ENCODE measurements at places on chromosomes 12 and 14.

DNA sequence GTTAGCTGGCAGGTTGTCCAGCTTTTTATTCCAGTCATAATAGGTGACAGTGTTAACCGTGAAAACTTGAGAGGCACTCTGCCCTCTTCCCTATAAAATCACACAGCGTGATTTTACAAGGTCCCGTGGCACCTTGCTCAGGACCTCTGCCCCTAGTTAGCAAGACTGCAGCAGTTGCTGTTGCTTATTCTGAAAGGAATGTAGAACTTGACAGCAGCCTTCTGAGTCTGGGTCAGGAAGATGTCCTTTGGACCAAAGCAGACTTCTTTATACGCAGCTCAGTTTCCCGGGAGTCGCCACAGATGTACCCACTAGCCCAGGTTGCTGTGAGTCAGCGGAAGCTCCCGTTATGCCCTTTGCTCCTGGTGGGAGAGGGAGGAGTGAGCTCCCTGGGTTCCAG lies 13.2 kb downstream of the PRKAB1 start:
- H3K36me3 ChIP-seq, result peaks cover 36% of the 10 kb centered on the region
- no peak overlapping the region for H3K4me3 ChIP-seq
- H3K27ac ChIP-seq, result no peak overlapping the region
- no peak for DNase-seq
- H3K27me3 ChIP-seq, result no peaks in the 10 kb centered on the region

DNA sequence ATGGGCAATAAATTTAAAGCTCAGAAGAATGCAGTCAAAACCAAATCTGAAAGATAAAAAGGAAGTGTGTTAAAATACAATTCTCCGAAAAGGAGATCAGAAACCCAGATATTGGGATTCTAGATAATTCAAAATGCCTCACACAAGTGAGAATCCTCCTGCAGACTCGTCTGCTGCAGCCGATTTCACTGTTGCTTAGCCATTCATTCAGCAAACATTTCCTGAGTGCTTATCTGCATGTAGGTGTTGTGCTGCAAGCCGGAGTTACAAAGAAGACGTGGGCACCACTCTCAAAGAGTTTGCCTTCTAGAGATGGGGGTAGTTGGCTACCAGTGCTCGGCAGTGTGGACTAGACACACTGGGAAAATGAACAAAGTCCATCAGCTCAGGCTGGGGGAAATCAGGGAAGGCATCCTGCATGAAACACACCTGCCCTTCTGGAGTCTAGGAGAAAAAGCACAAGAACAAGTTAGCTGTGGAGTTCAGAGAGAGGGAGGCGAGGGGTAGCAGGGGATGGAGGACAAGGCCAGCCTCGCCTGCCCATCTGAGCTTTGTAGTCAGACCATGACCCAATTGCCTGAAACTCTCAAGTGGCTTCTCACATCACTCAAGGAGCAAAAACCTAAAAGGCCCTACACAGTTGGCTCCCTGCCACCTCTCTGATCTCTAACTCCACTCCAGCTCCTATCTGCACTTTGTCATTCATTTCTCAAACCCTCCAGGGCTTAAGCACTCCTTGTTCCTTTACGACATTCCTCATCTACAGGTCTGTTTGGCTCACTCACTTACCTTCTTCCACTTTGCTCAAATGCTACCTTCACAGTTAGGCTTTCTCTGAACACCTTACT lies 310.0 kb upstream of the DDHD1 start:
- DNase-seq, result no peak
- H3K27ac ChIP-seq, result no peak overlapping the region
- no peaks in the 10 kb centered on the region for H3K36me3 ChIP-seq
- H3K4me1 ChIP-seq, result no peaks in the 10 kb centered on the region

- H3K4me1 ChIP-seq, result no peaks in the 10 kb centered on the region
- no peak for DNase-seq
- H3K4me3 ChIP-seq, result no peak overlapping the region
- peaks cover 59% of the 10 kb centered on the region for H3K27me3 ChIP-seq
- H3K27ac ChIP-seq, result no peak overlapping the region
These were observed 3.8 kb downstream of the TMEM179 start for GRCh38 chr14:104600805-104601204.

DNA sequence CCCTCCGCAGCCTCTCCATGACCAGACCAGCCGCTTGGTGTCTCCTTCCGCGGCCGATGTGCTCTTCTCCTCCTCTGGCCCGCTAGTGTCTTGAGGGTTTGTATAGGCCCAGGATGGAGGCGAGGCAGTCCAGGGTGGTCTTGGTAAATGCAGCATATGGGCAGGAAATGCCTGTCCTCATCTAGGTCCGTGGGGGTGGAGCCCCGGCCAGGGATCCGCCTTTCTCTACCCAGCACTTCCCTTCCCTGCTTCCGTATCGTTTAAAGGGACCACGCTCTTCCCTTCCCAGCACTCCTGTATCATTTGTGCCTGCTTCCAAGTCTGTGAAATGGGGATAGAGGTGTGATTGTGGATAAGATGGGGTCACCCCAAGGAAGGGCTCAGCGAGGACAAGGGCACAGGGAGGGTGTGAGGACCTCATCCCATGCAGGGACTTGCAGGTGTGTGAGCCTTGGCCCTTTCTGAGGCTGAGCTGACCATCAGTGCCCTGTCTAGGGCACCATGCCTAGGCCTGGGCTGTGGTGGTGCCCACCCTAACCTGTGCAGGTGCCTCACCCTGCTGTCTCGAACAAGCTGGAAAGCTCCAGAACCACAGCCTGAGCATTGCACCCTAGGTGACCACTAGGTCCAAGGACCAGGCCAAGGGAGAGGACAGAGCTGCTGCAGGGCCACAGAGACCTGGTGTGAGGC lies 326.8 kb upstream of the RTL1 start:
- H3K36me3 ChIP-seq, result no peaks in the 10 kb centered on the region
- H3K4me1 ChIP-seq, result peaks cover 4% of the 10 kb centered on the region
- no peak overlapping the region for H3K4me3 ChIP-seq
